ENCODE measurements at places on chromosomes 5 and 9.

- no peak for DNase-seq
Measured at GRCh38 chr5:32163053-32163452, 11.1 kb downstream of the GOLPH3 start.

- DNase-seq: no peak
Measured at GRCh38 chr5:173659423-173659822, 43.0 kb upstream of the BOD1 start.

GRCh38 chr5:106759581-106759980 lies 911.2 kb downstream of the EFNA5 start:
- DNase-seq: no peak

- DNase-seq: no peak
Measured at GRCh38 chr5:148397968-148398595, 14.3 kb downstream of the FBXO38 start.

GRCh38 chr5:72125941-72126620 lies 18.8 kb downstream of the MAP1B start:
- no peak for DNase-seq

All from activated CD4-positive, CD25-positive, alpha-beta regulatory T cell (primary cell).